ENCODE measurements at places on chromosomes 12 and 14.

GRCh38 chr12:16520328-16520727 lies 85.6 kb downstream of the LMO3 start:
- DNase-seq: peak; percentile 5

DNA sequence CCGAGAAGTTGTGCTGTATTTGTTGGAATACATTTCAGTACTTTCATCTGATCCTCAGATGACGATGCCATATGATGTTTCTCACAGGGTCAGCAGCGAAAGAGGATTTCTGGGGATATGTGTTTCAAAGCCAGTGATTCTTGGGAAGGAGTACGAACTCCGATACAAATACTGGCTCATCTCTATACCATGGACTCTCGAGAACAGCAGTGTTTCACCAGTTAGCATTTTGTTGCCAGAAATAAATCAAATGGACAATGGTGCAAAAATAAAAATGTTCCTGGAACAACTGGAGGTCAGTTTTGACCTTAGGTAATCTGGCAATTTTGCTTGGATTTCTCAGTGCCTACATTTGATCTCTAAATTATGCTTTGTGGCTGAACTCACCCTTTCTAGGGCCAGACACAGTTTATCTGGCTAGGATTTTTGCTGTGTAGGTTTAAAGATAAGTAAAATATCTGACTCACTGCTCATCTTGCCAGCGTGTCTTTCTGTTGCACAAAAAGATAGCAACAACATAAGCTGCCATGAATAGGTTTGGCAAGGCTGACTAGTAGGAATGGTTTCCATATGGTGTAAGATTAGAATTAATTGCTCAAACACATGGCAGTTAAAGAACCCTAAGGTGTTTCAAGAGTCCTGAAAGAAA lies 11.0 kb upstream of the MGP start:
- DNase-seq: peak; percentile 67

DNA sequence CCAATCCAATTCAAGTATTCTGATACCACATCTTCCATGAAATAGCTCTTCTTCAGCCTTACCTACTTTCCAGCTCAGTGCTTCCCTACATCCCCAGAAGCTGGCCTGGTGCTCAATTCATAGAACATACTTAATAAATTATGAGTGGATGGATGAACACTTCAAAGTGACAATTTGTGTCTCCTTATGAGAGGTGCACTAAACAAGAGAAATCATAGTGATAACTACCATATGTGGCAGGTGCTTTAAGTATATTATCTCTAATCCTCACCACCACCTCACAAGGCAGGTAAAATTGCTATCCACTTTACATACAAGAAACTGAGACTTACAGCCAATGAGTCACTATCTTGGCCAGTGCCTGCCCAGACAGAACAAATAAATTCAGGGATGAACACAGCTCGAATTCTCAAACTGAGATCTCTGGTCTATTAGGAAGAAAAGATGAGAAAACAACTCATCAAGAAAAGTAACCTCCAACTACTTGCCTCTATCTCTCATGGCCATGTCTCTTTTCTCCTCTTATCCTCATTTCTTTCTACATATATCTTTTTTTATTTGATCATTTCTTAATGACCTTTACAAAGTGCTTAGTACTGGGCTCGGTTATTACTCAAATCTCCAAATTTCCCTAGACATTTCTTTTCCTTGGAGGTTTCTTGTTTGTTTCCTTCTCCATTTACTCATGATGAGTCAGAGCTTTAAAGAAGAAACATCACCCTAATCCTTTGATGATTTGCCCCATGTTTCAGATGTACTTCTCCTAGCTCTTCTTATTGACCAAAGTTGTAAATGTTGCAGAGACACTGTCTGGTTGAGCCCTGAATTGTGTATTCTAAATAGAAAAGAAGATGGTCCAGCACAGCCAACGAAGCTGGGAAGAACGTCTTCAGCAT lies 161.5 kb downstream of the RPS29 start:
- DNase-seq: no peak

DNA sequence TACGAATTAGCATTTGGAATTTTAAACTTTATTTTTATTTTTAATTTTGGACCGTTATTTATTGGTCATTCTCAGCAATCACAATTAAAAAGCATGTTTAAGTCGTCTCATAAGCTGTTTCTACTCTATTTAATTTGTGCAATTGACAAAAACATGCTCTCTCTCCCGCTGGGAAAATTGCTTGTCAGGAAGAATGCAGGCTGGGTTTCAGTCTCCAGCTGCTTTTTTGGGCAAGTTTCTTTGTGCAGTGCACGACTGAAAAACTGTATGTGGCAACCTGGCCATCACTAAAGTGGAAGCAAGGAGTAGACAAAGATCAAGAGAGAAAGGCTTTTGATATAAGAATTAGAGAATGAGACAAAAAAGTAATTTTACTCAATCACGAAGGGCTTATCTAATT lies 941.5 kb upstream of the MDGA2 start:
- DNase-seq: no peak

- DNase-seq: no peak
Measured at GRCh38 chr12:31362759-31363415, 36.9 kb upstream of the SINHCAF start.

DNA sequence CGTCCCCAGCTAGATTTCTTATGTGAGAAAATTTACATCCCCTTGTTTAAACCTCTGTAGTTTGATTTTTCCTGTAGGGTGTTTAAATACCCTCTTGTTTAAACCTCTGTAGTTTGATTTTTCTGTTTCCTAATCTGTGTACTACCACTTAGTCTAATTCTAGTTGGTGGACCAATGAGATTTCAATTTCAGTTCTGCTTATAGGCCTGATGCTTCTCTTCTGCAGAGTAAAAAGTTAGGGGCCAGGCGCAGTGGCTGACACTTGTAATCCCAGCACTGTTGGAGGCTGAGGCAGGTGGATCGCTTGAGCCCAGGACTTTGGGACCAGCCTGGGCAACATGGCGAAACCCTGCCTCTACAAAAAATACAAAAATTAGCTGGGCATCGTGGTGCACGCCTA lies 11.5 kb downstream of the UBC start:
- no peak for DNase-seq

GRCh38 chr14:52349731-52350130 lies 35.6 kb downstream of the PTGER2 start:
- no peak for DNase-seq

- peak; percentile 93 for DNase-seq
Measured at GRCh38 chr12:119178544-119179334, at the start of gene HSPB8. Gene HSPB8 (plus strand): TSS chr12:119178931. CDS start chr12:119179313, 382 bp downstream.

DNA sequence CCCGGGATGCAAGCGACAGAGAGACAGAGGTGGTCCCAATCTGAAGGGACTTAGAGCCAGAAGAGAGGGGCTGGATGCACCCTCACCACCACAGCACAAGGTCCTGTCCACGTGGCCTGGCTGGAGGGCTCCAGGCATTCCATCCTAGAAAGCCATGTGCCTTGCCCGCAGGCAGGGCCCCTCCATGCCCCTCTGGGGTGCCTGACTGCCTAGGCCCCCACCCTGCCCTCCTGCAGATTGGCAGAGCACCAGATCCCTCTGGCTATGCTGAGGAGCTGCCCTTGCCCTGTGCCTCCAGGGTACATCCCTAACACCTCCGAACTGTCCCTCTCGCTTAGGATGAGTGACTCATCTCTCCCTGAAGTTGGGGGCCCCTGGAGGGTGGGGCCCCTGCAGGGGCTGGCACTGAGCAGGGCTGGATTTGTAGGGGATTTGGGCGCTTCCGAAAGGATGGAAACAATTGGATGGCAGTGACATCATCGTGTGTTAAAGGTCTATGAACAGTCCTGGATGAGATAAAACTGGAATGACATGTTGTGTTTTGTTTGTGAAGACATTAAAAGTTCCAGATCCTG lies 50.9 kb downstream of the CHGA start:
- no peak for DNase-seq

DNA sequence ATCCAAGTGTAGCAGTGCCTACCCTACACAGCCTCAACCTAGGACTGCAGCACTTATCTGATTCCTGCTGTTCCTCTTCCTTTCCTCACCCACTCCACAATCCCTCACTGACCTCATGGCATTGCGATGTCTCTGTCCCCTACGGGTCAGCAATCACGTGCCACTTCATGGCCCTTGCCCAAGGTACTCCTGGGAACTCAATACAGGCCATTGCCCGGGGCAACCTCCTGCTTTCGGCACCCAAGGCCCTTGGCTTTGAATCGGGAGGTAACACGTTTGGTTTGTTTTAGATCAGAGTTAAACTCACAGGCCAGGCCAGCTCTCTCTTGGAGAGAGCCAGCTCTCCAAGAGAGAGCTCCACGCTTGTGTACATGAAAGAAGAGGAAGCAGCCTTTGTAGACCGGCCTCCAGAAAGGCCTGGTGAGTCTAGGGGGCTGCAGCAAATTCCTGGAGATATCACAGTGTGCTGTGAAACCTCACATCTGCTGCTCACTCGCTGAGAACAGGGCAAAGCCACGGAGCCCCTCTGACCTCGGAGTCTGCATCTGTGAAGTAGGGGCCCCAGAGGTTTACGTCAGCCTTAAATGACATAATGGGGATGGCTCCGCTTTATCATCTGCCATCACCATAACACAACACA lies 12.2 kb downstream of the CLMN start:
- no peak for DNase-seq

DNA sequence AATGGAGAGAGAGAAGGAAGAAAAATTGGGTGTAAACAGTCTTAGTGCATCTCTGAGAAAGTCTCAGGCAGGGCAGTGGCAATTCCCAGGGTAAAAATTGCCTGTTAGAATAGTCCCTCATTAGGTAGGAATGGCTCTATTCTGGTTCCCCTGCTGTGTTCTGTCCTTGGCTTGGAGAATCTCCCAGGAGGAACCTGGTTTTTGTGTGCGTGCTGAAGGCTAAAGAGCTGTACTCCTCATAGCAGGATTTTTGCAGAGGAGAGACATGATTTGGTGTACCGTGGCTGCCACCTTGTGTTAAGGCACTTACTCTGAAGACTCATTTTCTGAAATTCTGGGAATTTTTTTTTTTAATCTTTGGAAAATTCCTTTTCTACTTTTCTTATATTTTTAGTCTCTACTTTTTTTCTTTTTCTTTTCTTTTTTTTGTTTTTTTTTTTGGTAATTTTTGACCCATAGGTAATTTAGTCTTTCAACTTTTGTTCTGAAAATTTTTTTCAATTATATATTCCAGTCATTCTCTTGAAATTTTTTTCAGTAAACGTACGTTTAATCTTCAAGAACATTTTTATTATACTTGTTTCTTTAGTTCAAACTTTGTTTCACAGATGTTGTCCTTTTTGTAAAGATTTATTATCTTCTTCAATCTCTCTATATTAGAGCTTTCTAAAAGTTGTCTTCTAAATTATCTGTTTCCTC lies 63.8 kb downstream of the FBXO33 start:
- DNase-seq: peak; percentile 81

GRCh38 chr12:87302126-87302745 lies 727.0 kb downstream of the C12orf50 start:
- peak; percentile 1 for DNase-seq

Data from AG10803 (cell line).